ENCODE measurements at places on chromosomes 13 and 19.

DNA sequence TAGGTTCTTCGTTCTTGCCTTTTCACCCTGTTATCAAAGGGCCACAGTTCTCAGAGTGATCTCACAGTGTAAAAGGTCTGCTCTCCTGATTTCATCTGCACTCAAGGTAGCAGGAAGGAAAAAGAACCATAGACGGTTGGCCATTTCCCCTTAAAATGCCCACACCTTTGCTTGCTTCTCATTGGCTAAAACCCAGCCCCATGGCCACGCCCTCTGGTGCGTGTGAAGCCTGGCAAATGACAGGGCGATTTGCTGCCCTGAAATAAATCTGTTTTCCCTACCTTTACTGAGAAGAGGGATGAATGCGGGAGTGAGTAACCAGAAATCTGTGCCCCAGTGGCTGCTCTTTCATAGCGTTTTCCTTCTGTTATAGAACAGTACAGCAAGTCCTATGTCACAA is 269.3 kb downstream of the POU4F1 start:
- no peak for DNase-seq

DNA sequence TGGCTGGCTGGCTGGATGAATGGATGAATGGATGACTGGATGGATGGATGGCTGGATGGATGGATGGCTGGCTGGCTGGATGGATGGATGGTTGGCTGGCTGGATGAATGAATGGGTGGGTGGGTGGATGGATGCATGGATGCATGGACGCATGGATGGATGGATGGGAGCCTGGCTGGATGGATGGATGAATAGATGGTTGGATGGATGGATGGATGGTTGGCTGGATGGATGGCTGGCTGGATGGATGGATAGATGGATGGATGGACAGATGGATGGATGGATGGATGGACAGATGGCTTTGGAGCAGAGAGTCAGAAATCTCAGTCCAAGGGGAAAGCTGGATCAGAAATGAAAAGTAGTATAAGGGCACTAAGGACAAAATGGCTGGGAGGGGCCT is 106.4 kb upstream of the SERP2 start:
- DNase-seq, result no peak

DNA sequence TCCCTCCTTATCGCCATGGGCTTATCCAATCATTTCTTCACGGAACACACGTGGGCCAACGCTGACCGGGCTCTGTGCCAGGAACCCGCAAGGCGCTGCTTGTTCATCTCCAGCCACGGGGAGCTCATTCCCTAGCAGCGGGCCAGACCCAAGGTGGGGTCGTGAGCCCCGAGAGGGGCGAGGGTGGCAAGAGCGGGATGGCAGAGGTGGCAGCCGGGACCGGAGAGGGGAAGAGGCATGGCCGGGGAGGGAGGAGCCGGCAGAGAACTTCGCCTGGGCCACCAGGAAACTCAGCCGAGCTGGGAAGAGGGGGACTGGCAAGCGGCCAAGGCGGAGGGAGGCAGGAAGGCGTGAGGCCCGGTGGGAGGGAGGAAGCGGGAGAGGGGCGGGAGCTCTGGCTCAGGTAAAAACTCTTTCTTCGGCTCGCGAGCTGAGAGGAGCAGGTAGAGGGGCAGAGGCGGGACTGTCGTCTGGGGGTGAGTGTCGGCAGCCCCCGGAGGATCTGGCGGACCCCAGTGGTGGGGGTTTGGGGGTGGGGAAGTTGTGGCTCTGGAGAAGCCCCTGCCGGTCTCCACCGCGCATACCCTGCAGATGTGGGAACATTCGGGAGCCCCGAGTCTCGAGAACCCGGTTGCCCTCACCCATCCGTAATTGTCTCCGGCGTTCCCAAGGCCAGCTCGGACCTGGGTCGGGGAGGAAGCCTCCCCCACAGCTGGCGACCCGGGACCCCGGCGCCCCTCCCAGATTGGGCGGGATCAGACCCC is at the start of gene B3GNT3:
Gene B3GNT3 (plus strand): TSS at position 408 of the 764 bp plus-strand sequence. CDS start 12,670 bp downstream, outside the sequence.
- peak; percentile 37 for DNase-seq

DNA sequence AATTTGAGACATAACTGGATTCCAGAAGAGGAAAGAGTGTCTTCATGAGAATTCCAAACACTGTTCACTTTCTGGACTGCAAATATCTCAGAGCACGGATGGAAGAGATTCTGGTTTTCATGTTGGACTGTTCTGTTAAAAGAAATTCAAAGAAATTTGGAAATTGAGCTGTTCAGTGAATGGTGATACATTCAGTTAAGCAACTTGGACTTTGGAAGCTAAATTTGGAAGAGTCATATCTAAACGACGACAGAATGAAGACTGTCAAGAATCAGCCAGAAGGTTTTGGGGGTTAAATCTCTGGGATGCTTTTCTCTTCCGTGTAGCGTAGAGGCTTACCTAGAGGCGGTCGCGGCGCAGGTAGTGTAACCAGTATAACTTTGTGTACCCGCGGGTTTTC is 25.6 kb downstream of the SAFB start:
- no peak for DNase-seq

DNA sequence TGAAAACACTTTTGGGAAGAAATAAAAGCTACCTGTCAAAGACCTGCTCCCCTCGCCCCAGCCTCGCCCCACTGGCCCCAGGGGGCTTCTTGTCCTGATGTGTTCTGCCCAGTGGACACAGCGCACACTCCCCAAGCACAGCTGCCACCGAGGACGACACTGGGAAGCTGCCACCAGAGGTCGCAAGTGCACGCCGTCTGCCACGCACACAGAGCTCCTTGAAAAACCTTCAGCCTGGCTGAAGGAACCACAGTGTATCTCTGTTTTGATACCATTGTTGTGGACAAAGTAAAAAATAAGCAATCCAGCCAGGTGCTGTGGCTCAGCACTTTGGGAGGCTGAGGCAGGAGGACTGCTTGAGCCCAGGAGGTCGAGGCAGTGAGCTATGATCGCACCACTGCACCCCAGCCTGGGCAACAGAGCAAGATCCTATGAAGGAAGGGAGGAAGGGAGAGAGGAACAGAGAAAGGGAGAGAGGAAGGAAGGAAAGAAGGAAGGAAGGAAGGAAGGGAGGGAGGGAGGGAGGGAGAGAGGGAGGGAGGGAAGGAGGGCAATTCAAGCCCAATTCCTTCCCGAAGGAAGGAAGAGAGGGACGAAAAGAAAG is 57.3 kb downstream of the CEBPG start:
- peak; percentile 11 for DNase-seq

DNA sequence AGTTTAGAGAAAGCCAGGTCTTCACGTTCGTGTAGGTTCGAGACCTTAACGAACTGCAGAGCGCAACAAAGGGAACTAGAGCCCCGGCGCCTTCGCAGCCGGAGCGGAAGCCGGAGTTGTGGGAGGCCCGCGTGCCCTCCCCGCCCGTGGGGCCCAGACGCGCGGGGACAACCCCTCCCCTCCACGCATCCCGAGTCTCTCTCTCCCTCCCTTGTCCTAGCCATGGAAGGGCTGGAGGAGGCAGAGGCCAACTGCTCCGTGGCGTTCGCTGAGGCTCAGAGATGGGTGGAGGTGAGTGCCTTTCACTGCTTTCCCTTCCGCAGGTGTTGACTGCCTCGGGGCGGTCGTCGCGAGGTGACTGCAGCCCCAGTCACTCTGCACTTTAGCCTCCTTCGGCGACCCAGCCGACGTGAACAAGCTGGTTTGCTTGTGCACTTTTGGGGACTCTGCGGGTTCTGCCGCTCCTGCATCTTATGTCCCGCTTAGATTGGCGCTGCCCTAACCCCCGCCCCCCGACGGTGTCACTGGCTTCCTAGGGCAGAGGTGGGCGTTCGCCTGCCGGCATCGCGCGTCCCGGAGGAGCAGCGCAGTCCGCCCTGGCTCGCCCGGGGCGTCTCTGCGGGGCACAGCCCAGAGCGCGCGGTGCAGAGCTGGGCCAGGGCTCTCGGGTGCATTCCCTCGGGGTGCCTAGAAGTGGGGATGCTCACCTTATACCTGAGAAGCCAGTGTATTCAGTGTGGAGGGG is 478 bp downstream of the LMO7 start:
- peak; percentile 28 for DNase-seq

DNA sequence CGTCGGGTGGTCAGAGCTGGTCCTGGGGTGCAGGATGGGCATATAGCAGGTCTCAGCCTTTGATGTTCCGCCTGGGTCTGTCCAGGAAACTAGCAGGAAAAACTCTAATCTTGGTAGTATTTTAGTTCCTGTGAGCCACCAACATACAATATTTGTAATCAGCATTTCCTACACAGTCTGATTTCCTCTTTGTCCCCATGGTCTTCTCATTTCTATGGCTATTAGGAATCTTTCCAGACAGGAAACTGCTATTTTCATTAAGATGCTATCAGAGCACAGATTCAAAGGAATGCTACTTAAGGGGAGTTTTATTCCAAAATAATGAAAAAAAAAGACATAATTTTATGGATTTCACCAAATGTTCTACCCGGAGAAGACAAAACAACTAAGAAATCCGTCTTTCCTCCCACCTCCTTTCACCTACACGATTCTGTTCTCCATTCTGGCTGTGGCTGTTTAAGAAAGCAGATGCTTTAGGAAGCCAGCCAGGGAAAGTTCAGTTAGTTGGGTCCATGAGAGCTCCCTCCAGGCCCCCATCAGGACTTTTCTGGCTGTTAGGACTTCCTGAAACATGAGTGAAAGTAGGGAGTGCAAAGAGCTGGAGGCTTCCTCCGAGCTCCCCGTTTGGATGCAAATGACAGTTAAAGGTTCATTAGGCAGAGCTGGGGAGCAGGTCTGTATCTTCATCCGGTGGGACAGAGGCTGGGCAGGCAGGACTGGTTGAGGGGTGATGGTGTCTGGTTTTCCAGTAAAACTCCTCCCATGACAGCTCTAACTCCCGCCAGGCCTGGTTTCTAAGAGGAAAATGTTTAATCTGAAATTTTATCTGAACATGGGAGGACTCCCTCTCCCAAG is 36.3 kb downstream of the SHISA2 start:
- no peak for DNase-seq

DNA sequence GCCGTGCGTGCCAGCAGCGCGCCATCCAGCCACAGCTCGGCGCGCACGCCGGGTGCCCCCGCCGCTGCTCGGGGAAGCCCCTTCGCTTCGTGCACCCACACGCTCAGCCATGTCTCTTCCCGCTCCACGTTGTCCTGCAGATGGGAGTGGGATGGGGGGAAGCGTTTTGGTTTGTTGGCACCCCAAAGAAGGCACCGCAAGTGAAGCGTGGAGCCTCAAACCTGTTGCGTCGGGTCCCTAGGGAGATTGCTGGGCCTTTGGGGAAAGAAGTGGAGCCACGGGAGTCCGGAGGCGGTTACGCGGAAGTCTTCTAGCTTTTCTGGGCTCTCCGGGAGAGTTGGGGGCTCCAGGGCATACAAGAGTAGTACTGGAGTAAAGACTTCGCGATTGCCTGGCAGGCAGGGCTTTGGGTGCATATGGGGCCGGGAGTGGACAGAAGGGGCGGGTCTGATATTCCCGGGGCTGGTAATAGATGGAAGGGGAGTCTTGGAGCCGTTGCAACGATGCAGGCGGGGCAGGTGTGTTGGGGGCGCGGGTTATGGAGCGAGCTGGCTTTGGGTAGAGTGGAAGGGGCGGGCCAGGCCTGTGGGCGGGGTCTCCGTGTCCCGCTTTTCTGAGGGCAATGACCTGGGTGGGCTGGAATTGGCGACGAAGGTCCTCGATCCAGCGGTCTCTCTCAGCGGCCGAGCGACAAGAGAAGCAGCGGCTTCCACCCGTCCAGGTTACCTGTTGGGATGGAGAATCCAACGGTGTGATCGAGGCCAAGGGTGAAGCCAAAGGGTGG is 6.5 kb downstream of the RASAL3 start:
- no peak for DNase-seq

DNA sequence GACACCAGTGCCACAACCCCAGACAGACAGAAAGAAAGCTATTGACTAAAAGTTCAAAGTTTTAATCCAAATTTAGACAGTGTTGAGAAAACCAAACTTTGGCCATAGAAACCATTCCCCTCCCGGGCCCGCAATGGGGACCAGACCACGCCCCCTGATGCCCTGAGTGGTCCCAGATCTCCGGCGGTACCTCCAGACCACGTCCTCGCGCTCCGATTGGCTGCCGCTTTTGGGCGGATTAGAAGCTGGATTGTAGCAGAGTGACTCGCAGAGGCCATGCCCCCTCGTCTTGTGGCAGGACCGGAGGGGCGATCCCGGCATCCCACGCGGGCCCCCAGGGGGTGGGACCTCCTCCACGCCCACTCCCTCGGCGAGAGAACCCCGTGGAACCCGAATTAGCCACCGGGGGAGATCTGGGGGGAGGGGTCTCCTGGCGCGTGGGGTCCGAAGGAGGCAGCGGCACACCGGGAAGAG is 797 bp upstream of the HSD17B14 start:
- peak; percentile 83 for DNase-seq

GRCh38 chr19:4684312-4685095 is 14.4 kb upstream of the MYDGF start:
- no peak for DNase-seq

DNA sequence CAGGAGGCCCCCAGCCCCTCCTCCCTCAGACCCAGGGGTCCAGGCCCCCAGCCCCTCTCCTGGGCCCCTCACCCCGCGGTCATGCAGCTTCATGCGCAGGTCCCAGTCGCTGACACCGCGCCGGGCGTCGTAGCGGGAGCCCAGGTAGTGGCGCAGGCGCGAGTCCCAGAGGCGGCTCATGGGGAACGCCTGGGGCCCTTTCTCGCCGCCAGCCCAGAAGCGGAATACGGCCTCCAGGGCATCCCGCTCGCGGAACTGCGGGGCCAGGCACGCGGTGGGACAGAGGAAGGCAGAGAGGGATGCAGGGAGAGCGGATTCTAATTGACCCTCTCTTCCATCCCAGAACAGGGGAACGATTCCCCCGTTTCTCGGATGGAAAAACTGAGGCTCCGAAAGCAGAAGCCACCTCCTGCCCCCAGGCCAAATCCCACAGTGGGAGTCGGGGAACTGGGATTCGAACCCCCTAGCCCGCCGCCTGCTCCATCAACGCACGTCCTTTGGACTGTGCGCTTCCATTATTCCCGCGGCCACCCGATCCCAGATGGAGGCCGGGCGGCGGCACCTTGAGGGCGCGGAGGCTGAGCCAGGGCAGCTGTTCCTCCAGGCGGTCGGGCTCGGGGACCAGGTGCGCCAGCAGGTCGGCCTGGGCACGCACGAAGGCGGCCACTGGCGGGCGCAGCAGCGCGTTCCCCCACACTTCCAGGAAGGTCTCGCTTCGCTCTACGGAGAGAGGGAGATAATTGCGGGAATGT is 4.2 kb upstream of the TNNI3 start:
- DNase-seq, result no peak

GRCh38 chr13:75771818-75772217 is 135.7 kb downstream of the LMO7 start:
- no peak for DNase-seq

DNA sequence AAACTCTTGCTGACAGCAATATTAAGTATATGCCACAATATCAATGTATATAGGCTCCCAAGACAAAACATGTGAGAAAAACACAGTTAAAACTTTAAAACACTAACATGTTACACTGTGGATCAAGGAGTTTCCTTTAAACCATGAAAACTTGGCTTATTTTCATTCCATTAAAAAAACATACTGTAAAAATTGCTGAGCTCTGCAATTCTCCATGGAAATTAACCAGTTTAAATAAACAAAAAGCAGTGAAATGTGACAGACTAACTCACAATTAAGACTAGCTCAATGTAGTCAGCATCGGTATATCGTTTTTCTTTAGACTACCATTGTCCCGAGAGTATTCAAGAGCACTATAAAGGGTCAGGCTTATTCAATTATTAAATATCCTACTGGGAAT is 930.5 kb upstream of the SLITRK1 start:
- DNase-seq, result no peak

All from effector CD8-positive, alpha-beta T cell (primary cell).